ENCODE measurements at places on chromosomes 7 and 10.

- no peak for DNase-seq
These were observed 10.2 kb upstream of the MACC1 start for GRCh38 chr7:20227291-20227795.

DNA sequence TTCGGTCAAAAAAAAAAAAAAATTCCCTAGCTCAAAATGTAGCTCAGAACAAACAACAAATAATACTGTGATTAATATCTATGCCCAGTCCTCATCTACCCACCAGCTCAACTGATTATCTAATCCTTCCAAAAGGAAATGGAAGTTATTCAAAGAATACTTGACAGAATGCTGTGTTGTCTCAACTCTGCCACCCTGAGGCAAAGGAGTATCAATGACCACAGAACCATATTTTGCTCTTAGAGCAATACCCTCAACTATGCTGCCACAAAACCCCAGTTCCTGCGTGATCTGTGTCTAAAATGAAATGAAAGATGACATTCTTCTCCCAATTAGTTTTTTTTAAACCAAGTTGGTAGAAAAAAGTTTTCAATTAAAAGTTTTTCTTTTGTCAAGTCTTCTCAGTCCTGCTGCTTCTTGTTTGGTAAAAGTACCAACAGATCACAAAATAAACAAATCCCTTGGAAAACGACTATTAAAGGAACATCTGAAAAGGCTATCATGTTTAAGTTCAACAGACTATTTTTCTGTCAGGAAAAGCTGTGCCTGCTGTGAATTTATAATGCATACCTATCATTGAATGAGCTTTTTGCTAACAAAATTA, 21.6 kb downstream of the RBM28 start:
- DNase-seq, result peak; percentile 24

- DNase-seq, result no peak
These were observed 100.5 kb downstream of the NPY start for GRCh38 chr7:24384362-24385030.

GRCh38 chr10:96283756-96284155, 12.4 kb upstream of the BLNK start:
- no peak for DNase-seq

- no peak for DNase-seq
These were observed 35.6 kb downstream of the COL13A1 start for GRCh38 chr10:69837261-69837660.

All from thymus (tissue), 14 donors.